B cell (primary cell): ENCODE measurements at places on chromosomes 2 and 18. TPM values are rescaled to one million over a fixed set of nuclear protein-coding genes. Genes with fewer than 3 reads are reported as not detected.

DNA sequence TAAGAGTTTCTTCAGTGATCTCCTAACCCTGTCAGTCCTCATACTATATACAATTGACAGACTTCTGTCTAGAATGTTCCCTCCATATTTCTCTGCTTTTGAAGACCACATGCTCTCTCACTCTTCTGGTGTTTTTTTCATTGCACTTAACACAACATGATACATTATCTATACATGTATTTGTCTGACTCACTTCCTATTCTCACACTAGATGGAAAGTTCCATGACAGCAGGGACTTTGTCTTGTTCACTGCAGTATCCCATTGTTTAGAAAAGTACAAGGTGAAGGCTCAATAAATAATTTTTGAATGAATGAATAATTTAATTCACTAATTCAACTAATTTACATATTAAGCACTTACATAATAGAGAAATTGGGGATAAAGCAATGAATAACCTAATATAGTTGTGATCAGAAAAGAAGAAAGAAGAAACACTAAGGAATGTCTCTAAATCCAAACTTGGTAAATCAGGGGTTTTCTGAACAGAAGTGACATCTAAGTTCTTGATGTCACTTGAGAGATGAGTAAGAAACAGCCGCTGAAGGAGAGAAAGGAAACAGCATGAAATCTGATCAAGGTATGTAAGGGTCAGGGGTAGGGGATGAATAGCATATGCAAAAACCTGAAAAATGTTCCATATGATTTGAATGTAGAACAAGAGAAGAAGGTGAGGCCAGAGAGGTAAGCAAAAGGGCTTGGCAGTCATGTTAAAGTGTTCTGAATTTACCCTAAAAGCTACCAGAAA is 42.4 kb downstream of the MBD2 start:
- DNase-seq: no peak

DNA sequence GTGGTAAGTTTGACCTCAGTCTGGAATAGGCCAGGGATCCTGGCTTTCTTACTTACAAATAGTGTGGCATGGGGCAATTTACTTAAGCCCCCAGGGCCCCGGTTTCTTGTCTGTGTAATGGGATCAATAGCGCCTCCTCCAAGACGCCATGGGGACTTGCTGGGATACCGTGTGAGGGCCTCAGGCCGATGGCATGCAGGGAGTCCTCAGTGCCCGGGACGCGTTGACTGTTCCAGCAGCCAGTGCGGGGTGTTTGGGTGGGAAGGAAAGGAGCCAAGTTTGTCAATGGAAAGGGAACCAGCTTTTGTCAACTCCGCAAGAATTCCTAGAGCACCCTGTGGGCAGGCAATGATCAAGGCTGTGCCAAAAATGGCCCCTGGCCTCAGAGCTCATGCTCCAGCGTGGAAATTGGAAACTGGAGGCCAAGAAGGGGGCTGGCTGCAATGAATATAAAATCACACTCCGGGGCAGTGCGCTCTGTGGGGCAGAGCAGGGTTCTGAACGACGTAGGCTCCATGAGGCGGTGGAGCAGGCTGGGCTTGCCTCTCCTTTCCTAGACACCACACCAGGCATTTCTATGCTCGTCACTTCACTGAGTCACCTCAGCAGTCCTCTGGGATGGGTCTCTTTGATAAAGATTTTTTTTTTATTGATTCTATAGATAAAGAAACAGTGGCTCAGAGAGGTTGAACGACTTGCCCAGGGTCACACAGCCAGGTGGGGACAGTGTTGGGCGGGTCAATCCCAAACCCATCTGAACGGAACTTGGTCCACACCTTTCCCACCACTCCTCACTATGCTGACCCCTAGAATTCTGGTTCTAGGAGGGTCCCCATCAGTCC is 56.7 kb upstream of the ASAP2 start:
- DNase-seq: no peak

DNA sequence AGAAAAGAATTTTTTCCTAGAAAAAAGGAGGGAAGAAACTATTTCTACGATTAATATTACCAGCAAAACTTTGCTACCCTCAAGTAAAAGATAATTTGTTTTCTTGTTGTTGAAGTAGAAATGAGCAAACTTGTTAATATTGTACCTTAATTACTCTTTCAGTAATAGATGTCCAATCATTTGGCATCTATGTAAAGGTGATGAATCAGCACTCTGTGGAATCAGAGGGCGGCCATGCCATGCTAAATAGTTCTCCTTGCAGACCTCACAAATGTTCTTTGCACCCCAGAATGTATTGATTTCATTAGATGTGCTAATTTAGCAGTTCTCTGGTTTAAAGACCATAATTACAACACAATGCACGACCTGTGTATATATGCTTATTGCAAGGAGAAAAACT is 29.1 kb upstream of the THSD7B start:
- DNase-seq: no peak

DNA sequence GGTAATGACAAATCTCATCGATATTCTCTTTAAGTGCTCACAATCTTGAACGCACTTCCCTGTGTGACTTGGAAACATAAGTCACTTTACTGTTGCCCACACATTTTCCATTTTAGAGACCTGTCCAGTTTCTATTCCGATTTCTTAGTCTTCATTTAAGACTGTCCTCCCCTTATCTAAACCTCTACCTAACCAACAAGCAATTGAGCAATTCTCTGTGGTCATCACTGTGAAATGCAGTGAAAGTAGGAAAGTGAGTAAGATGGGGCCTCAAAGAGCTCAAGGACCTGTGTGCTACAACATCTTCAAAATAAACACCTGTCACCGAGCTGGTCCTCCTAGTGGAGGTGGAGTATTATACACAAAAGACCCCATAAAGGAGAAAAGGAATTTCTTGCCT is 184.4 kb downstream of the CNTNAP5 start:
- DNase-seq: no peak

DNA sequence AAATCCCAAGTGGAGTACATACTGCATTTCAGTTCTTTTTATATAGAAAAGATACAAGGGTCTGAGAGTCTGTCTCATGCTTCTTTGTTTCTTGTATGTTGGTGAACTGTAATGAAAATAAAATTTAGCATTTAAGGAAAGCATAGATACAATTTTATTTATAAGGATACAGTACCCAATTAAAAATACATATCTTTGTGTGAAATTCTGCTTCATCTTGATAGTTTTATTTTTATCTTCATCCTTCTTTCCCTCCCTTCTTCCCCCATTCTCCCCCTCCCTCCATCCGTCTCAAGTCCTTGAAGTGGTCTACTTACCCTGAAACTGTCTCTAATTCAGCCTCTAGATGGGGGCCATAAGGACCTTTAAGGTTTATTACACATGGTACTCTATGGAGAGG is 359.8 kb downstream of the CDH7 start:
- no peak for DNase-seq

- DNase-seq: no peak
These were observed 156.0 kb downstream of the TFCP2L1 start for GRCh38 chr2:121128741-121129659.

- DNase-seq: no peak
These were observed 1025.3 kb upstream of the CNTNAP5 start for GRCh38 chr2:122999821-123000220.

DNA sequence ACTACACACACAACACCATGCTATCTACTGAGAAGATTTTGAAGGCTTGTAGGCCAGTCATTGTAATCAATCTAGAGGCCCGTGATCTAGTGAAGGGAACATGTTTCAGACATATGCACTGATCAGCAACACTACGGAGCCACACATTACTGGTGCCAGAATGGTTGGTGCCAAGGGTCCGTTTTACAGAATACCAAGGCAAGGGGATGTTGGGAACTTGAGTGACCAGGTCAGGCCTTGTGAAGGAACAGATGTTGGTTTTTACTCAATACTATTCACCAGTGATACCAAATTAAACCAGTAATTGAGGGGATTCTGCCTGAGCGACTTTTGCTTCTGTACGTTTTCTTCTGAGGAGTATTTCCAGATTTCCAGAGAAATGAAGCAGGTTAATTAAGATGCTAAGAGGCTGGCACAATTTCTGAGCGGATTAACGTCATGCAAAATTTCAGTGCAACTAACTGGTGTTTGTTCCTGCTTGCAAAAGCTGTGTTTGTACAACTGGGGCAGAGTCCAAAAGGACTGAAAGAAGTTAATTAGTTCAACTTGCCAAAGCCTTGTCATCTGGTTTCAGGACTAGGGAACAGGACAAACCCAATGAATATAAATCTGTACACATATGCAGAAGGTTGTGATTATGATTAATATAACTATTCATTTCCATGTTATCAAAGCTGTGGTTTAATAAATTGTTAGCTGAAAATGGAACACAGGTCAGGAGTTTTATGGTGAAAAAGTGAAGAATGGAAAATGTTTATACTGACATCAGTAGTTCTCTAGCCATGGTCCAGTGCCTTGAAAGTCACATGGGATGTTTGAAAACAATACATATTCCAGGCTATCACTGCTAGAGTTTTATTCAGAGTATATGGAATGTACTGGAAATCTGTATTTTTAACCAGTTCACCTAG is 432.1 kb upstream of the DCC start:
- DNase-seq: no peak

- DNase-seq: peak; percentile 48
These were observed 311.8 kb downstream of the LNPK start for GRCh38 chr2:175690113-175690837.

GRCh38 chr2:194105358-194105757 is 1551.7 kb upstream of the SLC39A10 start:
- no peak for DNase-seq

DNA sequence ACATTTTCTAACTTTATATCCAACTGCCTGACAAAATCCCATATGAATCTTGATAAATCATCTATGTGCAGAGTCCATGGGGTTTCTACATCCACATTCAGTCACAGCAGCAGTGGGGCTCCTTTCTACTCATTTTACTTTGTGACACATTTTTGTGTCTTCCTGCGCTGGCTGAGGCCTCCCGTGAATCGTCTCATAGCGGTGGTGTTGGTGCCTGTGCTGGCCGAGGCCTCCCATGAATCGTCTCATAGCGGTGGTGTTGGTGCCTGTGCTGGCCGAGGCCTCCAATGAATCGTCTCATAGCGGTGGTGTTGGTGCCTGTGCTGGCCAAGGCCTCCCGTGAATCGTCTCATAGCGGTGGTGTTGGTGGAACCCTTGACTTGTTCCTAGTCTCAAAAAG is 17.0 kb downstream of the SNED1 start:
- no peak for DNase-seq

DNA sequence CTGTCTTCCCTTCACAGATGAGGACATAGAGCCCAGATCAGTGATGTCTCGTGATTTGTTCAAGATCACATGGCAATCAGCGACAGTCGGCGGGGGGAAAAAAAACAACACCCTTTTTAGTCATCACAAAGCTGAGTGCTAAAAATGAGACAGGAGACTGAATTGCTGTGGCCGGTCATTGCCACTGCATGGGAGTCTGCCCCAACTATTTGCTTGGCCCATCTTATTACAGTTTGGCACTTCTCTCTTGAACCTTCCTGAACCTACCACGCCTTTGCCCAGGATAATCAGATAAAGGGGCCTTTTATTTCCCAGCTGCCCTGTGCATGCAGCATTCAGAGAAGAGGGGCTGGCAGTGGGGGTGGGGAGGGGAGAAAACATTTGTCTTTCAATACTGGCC is 42.7 kb downstream of the SETBP1 start:
- peak; percentile 77 for DNase-seq

- DNase-seq: no peak
These were observed 19.2 kb upstream of the DRC1 start for GRCh38 chr2:26382564-26382963.

- no peak for DNase-seq
These were observed 15.9 kb upstream of the WIPF1 start for GRCh38 chr2:174613531-174613930.

DNA sequence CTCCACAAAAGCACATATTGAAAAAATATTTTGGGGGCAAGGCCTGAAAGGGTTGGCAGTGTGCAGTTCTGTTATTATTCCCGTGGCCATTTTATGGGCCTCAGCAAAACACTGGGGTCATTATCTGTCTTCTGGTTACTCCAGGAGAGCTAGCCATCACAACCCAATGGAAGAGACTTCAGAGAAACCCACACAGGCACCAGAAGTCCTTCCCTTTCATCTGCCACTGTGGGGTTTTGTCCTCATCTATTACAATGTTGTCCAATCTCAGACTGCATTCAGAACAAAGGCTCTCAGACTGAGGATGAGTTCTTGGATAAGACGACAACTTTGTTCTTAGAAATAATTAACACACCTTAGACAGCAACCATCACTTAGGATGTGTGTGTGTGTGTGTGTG is 98.4 kb downstream of the PIEZO2 start:
- DNase-seq: no peak

GRCh38 chr2:20213651-20214565 is 11.0 kb downstream of the SDC1 start:
- no peak for DNase-seq

DNA sequence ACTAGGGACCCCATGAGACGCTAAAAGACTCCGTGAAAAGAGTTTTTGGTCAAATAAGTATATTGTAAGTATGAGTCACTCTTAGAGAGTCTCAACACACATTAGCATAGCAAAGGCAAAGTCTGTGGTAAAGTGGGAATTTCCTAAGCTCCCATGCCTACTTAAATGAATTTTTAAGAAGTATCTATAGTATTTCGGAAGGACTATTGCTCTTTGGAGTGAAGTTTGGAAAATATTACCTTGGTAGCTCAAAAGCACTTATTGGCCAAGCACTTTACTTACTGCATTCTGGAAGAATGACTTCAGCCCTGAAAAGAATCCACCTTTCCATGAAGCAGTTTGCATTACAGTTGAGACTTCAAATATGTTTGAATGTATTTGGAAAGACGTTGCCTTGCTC is 57.1 kb downstream of the CAVIN2 start:
- no peak for DNase-seq

DNA sequence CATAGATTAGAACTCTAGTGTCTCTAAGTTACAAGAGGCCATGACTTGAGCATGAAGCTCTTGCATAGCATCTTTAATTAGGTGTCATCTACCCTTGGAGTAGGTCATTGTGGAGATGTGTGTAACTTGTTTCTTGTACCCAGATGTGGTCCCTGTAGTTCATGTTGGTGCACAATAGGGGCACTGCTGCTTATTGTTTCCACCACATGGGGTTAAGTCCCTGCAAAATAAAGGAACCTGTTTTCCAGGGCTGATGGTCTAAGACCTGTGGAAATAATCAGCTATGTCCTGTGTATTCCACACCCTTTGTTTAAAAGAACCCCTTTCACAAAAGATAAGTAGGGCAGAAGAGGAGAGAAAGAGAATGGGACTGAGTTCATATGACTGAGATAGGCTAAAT is 28.6 kb downstream of the ASXL3 start:
- DNase-seq: no peak

LHCGR gene
- total RNA-seq: not detected in 2 replicates

CYBRD1 gene
- not detected in 2 replicates for total RNA-seq

GKN2 gene
- not detected in 2 replicates for total RNA-seq

KLHL41 gene
- 0.19 and 0.27 TPM in 2 replicates for total RNA-seq

SCYGR4 gene
- not detected in 2 replicates for total RNA-seq

ASB1 gene
- 50.7 and 51.7 TPM in 2 replicates for total RNA-seq

MYL1 gene
- total RNA-seq: not detected in 2 replicates

TTL gene
- total RNA-seq: 31.4 and 32.7 TPM in 2 replicates

THSD7B gene
- 0.15 and 0.76 TPM in 2 replicates for total RNA-seq

CNTNAP5 gene
- not detected in 2 replicates for total RNA-seq

GALNT13 gene
- not detected in 2 replicates for total RNA-seq

SLC11A1 gene
- 6.5 and 7.0 TPM in 2 replicates for total RNA-seq

DCDC2C gene
- not detected in 2 replicates for total RNA-seq
